ENCODE measurements at places on chromosomes 6 and 20. TPM values are rescaled to one million over a fixed set of nuclear protein-coding genes. Genes with fewer than 3 reads are reported as not detected.

DNA sequence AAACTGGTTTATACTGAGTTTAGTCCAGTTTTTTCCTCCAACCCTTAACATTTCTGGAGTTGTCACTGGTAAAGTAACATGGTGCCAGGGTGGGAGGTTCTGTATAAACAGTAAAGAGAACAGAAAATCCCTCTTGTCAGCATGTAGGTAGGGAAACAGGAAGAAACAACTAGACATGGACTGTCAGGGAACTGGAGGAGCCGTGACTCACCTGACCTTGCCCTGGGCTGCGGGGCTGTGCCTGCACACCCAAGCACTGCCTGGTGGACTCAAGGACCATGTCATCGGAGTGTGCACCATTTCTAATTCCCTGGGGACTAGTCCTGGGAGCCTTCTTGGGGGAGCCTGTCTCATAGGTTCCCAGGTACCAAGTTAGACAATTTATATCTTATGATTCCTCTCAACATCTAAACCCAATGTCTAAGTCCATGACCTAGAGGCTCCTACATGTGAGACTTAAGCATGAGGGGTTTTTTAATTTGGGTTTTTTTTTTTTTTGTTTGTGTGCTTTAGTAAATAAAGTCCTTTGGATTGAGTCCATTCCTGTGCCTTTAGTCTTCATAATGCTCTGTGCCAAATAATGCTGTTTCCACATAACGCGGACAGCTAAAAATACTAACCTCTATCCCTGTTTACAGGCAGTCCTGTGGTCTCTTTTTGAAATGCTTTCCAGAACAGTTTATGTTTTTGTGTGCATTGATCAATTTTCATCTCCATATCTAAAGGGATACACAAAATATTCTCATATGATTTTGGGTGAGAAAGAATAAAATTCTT is 136.9 kb upstream of the SUPT3H start:
- no peak for DNase-seq

- no peak for DNase-seq
Observed at GRCh38 chr20:42340368-42340767, 722.2 kb upstream of the CHD6 start.

GRCh38 chr6:16832043-16832567 is 70.8 kb upstream of the ATXN1 start:
- DNase-seq = no peak

GRCh38 chr20:33679758-33680485 is 5.7 kb upstream of the NECAB3 start:
- DNase-seq = no peak

Gene ANKRD66
- total RNA-seq = not detected

Gene HLA-A
- 691 TPM for total RNA-seq

Gene RNF5
- 48.4 TPM for total RNA-seq

Gene OR2H2
- total RNA-seq = not detected

Gene SPATA2
- total RNA-seq = 4.7 TPM

Gene OPRM1
- 0.98 TPM for total RNA-seq

All from vagina (tissue), 2 donors.